ENCODE measurements at places on chromosomes 3 and 15.

DNA sequence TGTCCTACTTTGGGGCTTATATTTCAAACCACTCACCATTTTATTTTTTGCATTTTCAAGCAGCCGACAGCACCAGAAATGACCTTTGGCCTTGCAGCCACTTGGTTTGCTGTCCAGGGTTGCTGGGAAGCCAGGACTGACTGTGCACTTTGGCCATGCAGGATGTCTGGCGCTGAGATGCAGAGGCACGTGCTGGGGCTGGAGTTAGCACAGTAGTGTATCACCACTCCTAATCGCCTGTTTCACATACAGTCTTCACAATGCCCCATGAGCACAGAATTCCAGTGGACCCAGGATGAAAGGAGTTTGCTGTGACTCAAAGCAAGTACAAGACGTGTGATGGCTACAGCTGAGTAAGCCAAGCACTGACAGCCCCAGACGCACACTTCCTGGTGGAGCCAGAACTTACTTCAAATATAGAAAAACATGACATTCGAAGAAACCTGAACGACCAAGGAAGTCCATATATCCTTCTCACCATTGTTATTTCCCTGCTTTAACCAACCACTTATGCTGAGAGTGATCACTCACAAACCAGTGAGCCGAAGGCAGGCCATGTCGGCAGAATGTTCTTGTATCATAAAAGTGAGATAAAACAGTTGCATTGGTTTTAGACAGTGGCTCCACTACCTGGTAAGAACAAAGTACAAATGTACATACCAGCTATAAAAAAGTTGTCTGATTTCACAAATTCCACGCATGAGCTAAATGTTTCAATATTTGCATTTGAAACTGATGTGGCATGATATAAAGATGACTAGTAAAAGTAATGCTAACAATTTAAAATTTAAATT is 16.0 kb downstream of the OCA2 start:
- no peak for DNase-seq

GRCh38 chr3:168116279-168116678 is 20.6 kb upstream of the GOLIM4 start:
- DNase-seq = no peak

GRCh38 chr3:39169712-39170111 is 16.3 kb upstream of the CSRNP1 start:
- DNase-seq = no peak

DNA sequence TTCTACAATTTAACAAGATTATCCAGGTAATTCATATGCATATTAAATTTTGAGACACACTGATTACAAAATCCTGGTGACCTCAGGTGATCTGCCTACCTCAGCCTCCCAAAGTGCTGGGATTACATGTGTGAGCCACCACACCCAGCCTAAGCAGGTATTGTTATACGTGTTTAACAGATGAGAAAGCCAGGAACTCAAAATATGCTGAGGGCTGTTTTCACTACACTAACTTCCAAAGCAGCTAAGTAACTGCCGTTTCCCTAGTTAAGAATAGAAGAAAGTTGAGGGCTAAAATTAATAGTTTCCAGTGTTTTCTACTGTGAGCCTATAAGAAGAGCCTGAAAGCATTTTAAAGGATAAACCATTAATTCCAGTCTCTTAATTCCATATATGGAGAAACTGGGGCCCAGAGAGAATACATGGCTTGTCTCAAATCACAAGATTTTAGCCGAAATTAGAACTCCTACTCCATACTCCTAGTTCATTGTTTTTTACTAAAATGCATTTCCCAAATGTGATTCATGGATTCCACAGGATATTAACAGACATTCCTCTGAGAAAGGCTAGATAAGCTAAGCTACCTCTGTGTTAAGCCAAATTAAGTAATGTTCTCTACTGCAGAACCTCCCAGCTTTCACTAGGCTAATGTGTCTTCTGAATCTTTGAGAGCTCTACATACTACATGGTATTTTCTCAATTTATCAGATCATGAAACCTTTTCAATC is 17.0 kb upstream of the AVEN start:
- DNase-seq = no peak

- no peak for DNase-seq
Measured at GRCh38 chr3:183548262-183548769, 7.2 kb downstream of the KLHL6 start.

DNA sequence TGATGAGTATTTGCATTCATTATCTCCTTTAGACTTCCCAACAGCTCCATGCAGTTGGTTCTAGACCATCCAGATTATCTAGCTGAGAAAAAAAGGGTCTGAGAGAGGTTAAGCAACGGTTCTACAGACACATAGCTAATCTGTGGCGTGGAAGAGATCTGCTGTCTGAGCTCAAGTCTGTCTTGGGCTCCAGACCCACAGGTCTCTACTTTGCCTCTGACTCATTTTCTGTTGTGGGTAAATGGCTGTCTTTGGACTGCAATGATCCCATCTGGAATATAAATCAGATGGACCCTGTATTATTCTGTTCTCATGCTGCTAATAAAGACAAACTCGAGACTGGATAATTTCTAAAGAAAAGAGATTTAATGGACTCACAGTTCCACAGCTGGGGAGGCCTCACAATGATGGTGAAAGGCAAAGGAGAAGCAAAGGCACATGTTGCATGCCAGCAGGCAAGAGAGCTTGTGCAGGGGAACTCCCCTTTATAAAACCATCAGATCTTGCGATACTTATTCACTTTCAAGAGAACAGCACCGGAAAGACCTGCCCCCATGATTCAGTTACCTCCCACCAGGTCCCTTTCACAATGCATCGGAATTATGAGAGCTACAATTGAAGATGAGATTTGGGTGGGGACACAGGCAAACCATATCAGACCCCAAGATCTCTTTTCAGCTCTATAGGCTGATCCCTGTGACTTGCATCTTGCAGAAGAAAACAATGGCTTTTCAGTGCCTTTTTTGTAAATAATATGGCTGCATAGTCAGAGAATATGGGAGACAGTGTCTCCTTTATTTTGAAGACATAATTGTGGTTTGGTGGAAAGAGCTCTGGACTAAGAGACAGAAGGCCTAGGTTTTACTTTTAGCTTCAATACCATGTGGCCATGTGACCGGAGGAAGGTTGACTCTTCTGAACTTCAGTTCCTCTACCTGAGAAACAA is 24.7 kb downstream of the CEMIP start:
- no peak for DNase-seq

- no peak for DNase-seq
Measured at GRCh38 chr15:35306361-35306981, 221.4 kb upstream of the NANOGP8 start.

- no peak for DNase-seq
Measured at GRCh38 chr3:56711344-56711743, 28.3 kb upstream of the TASOR start.

DNA sequence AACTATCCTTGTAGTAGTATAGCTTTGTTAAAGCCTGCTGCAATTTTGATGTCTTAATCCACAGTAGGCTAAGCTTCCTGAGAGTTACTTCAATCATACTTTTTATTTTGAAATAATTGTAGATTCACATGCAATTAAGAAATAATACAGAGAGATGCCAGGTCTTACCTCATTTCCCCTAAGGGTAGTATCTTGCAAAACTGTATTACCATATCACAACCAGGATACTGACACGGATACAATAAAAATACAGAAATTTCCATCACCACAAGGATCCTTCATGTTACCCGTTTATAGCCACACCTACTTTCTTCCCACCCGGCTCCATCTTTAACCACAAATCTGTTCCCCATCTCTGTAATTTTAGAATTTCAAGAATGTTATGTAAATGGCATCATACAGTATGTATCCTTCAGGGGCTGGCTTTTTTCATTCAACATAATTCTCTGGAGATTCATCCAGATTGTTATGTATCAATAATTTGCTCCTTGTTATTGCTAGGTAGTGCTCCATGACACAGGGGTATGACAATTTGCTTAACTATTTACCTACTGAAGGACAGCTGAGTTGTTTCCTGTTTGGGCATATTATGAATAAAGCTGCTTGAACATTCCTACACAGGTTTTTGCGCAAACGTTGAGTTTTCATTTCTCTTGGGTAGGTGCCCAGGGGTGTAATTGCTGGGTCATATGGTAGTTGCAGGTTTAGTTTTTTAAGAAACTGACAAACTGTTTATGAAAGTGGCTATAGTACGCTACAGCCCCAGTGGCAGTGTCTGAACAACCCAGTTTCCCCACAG is 21.6 kb downstream of the BDH1 start:
- DNase-seq = no peak

- DNase-seq = no peak
Measured at GRCh38 chr15:90570643-90571042, 40.9 kb downstream of the CRTC3 start.

DNA sequence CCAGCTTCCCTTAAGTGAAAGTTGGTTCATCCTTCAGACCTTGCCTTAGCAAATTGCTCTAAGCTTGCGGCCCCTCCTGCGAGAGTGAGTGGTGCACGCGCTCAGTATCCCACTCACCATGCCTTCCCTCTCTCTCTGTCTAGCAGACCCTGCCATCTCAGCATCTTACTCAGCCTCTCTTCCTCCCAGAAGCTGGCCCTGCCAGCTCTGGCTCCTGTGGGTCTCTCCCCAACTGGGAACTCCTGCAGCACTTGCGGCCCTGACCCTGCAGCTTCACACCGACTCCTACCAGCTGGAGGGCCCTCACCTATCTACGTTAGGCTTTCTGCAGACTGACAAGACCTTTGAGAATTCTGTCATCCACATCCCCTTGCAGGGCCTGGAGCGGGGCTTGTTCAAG is 286.1 kb upstream of the TLE3 start:
- DNase-seq = no peak

GRCh38 chr3:10927551-10927950 is 65.0 kb upstream of the SLC6A1 start:
- DNase-seq = peak; percentile 34

GRCh38 chr15:88890495-88890894 is 4.8 kb downstream of the HAPLN3 start:
- DNase-seq = no peak

GRCh38 chr15:29208836-29209235 is 60.8 kb downstream of the NSMCE3 start:
- no peak for DNase-seq

DNA sequence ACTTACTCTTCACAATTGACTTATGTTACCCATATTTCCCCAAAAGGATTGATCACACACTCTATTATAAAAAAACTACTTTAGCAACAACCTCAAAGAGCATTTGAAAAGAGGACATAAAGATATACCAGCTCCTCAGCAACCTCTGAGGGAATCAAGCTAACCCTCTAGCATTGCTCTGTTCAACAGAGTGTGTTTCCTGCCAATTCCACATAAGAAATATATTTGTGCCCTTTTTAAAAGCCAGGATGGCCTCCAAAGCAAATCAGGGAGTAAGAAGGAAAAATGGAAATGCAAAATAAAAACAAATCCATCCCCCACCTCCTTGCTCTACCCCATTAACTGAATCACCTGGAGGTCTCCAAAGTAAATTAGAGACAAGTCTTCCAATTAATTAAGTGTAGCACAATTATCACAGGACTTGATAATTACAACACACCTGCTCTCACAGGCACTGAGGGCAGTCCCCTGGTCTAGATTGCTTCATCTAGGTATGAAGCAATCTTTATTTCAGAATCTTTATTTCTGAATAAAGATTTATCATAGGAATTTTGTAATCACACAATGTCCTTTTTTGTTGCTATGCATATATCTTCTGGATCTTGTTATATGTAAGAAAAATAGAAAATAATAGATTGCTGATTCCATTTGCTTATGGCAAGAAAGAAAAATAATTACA is 34.8 kb downstream of the GPR176 start:
- no peak for DNase-seq

GRCh38 chr3:168531116-168531515 is 435.4 kb upstream of the GOLIM4 start:
- DNase-seq = no peak

GRCh38 chr15:66702787-66703539 is 927 bp downstream of the SMAD6 start:
- DNase-seq = no peak

DNA sequence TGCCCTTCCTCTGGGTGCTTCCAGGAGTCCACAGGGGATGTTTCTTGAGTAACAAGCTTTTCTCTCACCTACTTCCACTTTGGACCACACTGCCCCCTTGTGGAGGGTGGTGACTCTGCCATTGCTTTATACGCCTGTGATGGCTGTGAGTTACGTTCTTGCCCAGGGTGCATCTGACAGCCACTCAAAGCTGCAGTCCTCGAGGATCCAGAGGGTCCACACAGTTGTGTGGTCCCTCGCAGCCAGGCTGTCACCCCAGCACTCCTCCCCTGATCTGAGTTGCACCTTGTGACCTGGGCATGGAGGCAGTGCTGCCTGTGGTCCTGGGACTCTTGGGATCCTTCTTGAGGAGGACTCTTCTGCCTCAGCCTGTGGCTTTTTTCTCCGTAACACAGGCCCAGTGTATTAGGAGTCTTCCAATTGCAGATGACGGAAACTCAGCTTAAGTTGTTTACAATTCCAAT is 23.4 kb downstream of the FOXL2 start:
- DNase-seq = peak; percentile 84

DNA sequence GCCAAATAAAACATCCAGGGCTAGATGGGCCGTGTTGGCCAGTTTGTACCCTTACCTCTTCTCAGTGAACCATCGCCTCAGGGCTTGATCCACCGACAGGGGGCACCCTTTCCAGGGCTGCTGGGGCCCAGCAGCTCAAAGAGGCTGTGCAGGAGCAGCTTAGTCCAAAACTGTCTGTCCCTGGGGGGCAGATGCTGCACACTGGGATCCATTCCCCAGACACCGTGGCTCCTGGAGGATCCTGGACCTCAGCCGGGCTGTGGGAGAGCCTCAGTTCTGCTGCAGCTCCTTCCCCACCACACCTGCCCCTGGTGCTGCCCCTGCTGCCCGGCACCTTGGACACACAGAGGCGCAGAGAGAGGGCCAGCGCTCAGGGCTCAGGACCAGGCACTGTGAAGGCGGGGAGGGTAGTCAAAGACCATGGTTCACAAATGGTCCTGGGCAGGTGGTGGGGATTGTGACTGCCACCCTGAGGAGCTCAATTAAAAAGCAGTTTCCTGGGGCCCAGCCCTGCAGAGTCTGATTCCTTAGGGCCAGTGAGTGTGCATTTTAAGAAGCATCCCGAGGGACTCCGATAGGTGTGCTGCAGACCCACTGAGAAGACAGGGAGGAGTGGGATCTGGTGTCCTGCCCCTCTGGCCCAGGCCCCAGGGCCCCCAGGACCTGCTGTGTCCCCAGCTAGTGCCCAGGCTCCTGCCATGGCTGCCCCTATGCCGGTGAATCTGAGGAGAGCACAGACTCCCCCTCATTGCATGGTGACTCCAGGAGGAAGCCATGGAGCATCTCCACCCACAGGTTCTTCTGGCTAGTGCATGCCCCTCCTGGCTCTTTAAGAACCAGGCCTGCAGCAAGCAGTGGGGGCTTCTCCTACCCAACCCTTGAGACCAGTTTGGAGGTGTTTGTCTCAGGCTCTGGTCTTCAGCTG is 86.5 kb upstream of the PRR20G start:
- DNase-seq = no peak
